ENCODE measurements at places on chromosomes 5 and 9.

DNA sequence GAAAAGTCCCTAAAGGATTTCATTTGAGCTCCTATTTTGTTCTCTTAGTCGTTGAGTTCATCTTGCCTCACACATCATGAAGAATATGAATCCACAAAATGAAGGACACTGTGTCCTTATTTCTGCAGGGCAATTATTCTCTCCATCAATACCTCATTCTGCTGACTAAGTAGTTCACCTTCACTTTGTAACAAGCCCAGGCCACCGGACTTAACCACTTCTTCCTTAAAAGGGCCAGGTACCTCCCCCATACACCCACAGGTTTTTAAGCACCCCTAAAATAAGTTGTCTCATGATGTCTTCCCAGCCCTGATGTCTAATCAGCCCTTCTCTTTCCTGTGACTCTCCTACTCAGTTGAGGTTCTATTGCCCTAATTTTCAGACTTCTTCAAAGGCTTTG lies 67.1 kb upstream of the PLPP6 start:
- no peak for DNase-seq

- peak; percentile 12 for DNase-seq
Observed at GRCh38 chr9:124502711-124503702, 4.2 kb downstream of the NR5A1 start.

GRCh38 chr5:172102913-172103626 lies 85.0 kb downstream of the STK10 start:
- no peak for DNase-seq

DNA sequence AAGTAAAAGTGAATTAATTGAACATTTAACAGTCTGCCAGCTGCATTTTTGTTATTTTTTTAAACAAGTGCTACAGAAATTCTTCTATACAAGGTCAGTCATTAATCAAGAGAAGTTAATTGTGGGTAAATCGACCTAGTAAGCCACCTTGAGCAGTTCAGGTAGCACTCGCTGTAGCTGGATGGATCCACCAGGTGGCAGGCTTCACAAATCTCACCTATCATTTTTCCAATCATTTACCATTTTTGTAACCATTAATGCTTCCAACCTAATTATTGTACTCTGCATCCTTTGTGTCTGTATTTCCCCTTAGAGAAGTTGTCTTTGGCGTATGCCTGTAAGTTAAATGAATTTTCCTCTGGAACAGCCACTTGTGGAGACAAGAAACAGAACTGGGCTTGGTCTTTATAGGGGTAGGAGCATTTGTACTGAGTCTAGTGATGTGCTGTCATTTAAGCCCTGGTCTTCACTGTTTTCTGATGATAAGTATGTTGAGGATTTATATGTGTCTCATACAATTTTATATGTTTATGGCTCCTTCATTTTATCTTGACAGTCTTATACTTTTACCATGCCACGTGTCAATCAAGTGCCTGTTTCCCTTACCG lies 39.5 kb downstream of the CD180 start:
- DNase-seq, result no peak

GRCh38 chr9:133879615-133880014 lies 112.5 kb downstream of the VAV2 start:
- no peak for DNase-seq

DNA sequence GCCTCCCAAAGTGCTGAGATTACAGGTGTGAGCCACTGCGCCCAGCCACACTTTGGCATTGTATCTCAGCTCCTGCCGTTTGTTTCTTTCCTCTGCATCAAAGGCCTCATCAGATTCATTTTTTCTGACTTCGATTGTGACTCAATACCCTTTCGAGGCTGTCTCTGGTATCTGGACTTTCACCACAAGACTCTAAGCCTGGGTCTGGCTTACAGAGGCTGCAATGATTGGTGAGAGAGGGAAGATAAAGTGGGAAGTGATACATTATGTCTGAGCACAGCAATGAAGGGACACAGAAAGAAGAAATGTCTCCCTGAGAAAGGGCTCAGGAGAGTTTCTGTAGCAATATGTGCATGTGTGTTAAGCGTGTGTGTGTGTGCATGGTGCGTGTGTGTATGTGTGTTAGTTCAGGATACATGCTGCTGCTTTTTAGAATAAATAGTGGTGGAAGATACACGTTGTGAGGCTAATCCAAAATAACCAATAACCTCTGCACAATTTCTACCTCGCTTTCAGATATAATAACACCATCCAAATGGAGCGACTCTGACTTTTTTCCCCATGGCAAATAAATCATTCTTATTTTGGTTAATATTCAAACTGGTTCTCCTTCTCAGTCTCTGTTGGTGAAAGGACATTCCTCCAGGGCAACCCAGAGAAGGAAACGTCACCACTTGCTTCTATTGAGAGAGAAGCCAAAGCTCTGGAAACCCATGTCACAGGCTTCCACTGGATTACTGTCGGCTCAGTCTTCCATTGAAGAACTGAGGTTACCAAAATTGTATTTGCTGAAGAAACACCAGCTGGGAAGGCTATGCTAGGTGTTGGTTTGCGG lies 8.1 kb upstream of the DAB2 start:
- no peak for DNase-seq

DNA sequence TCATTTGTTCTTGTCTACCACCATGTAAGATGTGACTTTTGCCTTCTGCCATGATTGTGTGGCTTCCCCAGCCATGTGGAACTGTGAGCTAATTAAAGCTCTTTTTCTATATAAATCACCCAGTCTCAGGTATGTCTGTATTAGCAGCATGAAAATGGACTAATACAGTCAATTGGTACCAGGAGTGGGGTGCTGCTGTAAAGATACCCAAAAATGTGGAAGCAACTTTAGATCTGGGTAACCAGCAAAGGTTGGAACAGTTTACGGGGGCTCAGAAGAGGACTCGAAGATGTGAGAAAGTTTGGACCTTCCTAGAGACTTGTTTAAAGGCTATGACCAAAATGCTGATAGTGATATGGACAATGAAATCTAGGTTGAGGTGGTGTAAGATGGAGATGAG lies 488.9 kb downstream of the ISL1 start:
- DNase-seq, result no peak

- no peak for DNase-seq
Observed at GRCh38 chr5:10745133-10745532, 15.9 kb downstream of the DAP start.

GRCh38 chr9:98135558-98135934 lies 16.5 kb upstream of the TRIM14 start:
- no peak for DNase-seq

DNA sequence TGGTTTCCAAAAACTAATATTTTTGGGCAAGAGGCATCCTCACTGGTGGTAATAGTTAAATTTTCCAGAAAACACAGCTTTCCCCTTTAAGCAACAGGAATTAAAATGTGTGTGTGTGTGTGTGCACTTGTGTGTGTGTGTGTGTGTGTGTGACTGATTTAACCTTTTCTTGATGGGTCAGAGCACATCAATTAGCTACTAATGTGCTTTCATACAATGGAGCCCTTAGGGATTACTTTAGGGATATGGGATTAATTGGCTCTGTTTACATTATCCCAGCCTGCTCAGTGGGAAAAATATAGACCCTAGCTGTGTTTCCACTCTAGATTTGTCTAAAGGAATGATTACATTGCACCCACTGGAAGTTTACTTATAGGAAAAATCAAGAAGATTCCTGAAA lies 6.5 kb downstream of the PLCXD3 start:
- no peak for DNase-seq

- no peak for DNase-seq
Observed at GRCh38 chr5:94891972-94892371, 273.5 kb downstream of the SLF1 start.

- DNase-seq, result no peak
Observed at GRCh38 chr5:123170816-123171215, 81.8 kb downstream of the PRDM6 start.

DNA sequence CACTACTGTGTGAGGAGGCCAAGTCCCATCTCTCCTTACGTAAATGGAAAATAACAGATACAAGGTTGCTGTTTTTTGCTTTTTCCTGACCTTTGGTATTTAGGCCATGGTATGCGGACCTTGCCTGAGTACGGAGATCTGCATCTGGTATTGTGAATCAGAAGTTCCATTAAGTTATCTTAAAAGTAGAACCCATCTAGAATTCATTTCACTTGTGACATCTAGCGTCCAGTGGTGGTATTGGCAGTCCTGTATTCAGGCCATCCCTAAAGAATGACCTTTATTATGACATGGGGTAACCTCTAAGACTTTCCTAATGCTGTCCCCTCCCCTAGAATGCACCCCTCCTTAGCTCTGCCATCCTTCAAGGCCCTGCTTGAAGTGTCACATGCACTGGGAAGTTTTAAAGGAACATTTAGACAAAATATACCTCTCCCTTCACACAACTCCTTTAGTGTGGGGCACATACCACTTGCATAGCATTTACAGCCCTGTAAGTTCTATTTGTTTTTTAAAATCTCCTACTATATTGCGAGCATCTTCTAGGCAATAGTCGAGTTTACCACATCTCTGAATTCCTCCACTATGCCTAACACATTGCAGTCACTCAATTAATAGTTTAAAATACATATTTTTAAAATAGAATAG lies 1.9 kb upstream of the SPDL1 start:
- DNase-seq, result peak; percentile 23

DNA sequence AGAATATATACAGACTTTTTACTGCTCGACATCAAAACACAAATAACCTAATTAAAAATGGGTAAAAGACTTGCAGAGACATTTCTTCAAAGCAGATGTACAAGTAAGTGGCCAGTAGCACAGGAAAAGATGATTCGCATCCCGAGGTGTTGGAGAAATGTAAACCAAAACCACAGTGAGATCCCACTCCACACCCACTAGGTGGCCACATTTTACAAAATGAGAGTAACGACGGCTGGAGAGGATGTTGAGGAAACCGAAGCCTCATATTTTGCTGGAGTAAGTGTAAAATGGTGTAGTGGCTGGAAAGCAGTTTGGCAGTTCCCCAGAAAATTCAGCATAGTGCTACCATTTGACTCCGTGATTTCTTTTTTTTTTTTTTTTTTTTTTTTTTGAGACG lies 21.3 kb upstream of the GBGT1 start:
- DNase-seq, result peak; percentile 57

DNA sequence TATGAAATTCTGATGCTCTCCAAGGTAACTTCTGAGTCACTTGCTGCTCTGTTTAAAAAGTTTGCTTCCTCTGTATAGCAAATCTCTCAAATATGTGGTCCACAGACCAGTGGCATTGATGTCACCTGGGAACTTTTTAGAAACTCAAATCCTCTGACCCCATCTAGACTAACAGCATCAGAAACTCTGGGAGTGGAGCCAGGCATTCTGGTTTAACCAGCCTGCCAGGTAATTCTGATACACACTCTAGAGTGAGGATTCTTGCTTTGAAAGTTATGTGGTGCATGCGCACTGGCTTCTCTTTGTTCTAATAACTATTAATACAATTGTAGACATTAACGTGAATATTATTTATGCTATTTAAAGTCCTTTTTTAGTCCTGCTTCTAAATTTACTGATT lies 298.1 kb downstream of the SLF1 start:
- DNase-seq, result no peak

DNA sequence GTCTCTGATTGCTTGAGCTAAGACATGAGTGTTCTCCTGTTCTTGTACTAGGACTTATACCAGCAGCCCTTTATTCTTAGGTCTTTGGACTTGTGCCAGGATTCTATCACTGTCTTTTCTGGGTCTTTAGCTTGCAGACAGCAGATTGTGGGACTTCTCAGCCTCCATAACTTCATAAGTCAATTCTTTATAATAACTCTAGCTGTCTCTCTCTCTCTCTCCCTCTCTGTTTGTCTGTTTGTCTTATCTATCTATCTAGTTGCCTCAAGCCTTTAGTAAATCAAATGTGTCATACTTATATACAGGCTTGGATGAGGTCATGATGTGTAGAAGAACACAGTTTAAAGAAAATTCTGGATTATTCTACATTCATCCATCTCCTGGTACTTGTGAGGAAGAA lies 11.5 kb upstream of the ANKRD55 start:
- DNase-seq, result no peak

DNA sequence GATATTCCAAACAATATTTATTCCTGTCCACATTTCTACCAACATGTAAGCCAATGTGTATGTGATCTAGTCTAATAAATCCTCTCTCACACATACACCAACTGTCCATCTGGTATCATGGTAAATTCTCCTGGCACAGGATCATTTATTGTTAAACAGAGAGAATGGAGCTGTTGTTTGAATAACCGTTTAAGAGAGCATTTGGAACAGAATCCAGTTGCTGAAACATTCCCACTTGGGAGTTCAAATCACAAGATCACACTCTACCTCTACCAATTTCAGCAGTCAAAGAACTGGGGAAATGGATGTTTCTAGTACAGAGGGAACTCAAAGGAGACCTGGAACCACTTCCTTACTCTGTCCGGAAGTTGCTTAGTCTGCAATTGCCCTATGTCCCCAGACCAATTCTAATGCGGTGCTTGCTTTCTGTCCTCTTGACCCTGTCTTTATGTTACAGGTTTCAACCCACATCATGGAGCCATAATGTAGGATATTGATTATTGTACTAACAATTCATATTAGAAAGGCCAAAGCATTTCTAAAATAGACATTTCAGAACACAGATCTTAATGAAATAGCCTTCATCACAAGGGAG lies 488.4 kb downstream of the SEMA5A start:
- DNase-seq, result no peak

GRCh38 chr5:67199859-67200258 lies 3.3 kb upstream of the CD180 start:
- no peak for DNase-seq

- DNase-seq, result no peak
Observed at GRCh38 chr5:173567548-173567947, 48.9 kb downstream of the BOD1 start.

GRCh38 chr9:27453860-27454553 lies 70.1 kb upstream of the IFNK start:
- DNase-seq, result no peak

GRCh38 chr5:155136216-155136850 lies 122.8 kb downstream of the KIF4B start:
- DNase-seq, result no peak

DNA sequence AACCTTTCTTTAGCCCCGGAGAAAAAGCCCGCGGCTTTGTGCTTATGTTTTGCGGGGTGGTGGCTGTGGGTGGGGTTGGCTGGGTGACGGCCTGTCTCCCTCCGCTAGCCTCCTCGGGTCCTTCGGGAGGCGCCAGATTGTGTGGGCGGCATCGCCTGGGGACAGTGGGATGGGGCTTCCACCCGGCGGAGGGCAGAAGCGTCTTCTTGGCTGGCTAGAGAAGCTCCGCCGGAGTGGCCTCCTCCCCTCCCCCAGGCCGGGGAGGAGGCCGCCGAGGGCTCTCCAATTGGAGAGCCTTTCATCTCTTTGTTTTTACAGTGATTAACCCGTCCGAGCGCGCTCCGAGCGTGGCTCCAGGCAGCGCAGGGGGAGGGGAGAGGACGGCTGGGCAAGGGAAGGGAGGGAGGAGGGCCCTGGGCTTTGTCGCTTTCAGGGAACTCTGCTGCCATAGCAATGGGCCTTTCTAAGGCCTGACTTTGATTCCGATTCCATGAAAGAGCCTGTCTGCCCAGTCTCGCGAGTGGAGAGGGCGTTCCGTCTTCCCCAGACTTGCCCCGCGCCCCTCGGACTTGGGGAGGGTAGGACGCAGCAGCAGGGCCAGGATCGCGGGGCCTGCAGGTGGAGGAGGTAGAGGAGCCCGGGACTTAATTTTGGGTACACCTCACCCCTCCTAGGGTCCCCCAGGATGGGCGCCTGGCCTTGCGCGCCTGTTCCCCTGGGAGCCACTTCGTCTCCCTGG lies 36.7 kb upstream of the TIFAB start:
- DNase-seq, result peak; percentile 71

- no peak for DNase-seq
Observed at GRCh38 chr5:174900240-174900865, 176.0 kb downstream of the MSX2 start.

Data from NCI-H1092 treated with DMSO at 0.1 percent for 48 hours (cell line).